Right lobe of liver (tissue), 6 donors: ENCODE measurements at places on chromosomes 13 and 19. TPM values are rescaled to one million over a fixed set of nuclear protein-coding genes. Genes with fewer than 3 reads are reported as not detected.

Gene ZFP14
- 1.9 TPM for total RNA-seq

GRCh38 chr19:43624933-43625332 is 5.5 kb upstream of the ZNF428 start:
- H3K27me3 ChIP-seq: no peaks in the 10 kb centered on the region
- H3K36me3 ChIP-seq: no peaks in the 10 kb centered on the region
- H3K27ac ChIP-seq: no peak overlapping the region
- H3K4me3 ChIP-seq: no peak overlapping the region
- H3K4me1 ChIP-seq: peaks cover 3% of the 10 kb centered on the region

DNA sequence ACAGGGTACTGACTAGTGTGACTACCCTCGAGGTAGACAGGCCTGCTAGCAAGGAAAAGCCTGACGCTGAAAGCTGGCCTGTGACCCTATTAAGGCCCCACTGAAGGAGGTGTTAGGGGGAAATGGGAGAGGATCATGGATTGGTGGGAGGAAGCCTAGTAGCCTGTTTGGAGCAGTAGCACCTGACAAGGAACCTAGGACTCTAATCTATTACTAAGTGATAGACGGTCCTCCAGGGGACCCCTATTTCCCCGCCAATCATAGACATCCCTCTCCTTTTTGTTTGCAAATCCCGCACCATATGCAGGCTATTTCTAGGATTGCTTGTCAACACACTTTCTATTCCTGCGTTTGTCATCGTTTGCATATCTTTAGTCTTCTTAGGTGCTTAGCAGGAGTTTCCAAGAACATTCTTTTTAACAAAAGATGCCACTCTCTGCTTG is 1338.8 kb upstream of the MIR17HG start:
- H3K27ac ChIP-seq: no peak overlapping the region

DNA sequence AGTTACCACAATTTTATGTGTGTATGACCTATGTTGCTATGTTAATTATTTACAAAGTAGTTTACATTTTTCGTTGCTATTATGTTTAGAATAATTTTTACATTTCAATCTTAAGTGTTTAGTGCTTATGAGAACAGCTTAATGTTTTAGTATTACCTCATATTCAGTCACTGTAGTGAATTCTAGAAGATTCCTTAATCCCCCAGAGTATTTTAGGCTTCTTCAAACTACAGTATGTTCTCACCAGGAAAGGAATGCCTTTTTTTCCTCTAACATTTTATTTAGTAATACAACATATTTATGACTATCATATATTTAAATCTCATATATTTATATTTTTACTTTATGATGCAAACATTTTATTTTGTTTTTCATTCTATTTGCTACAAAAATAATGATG is 612.1 kb upstream of the KLHL1 start:
- no peak overlapping the region for H3K27ac ChIP-seq
- no peak for DNase-seq
- no peaks in the 10 kb centered on the region for H3K27me3 ChIP-seq

Gene FAM216B
- total RNA-seq: not detected

Gene SLC15A1
- 15.9 TPM for total RNA-seq
